ENCODE measurements at places on chromosomes 5 and 9. TPM values are rescaled to one million over a fixed set of nuclear protein-coding genes. Genes with fewer than 3 reads are reported as not detected.

GRCh38 chr9:86036555-86036954 lies 62.8 kb downstream of the GOLM1 start:
- no peaks in the 10 kb centered on the region for H3K4me1 ChIP-seq
- no peaks in the 10 kb centered on the region for H3K36me3 ChIP-seq
- no peaks in the 10 kb centered on the region for H3K27me3 ChIP-seq
- no peak overlapping the region for H3K4me3 ChIP-seq
- DNase-seq = no peak

- H3K36me3 ChIP-seq = peaks cover 22% of the 10 kb centered on the region
- DNase-seq = no peak
- H3K27ac ChIP-seq = peak overlapping the region; percentile 99
- H3K4me1 ChIP-seq = peaks cover 42% of the 10 kb centered on the region
Measured at GRCh38 chr5:141517312-141517711, 28.4 kb downstream of the PCDHGC5 start.

GRCh38 chr9:37221489-37222106 lies 101.2 kb downstream of the ZCCHC7 start:
- H3K4me3 ChIP-seq = no peak overlapping the region
- H3K27me3 ChIP-seq = no peaks in the 10 kb centered on the region
- no peak overlapping the region for H3K27ac ChIP-seq
- no peak for DNase-seq
- H3K4me1 ChIP-seq = no peaks in the 10 kb centered on the region

DNA sequence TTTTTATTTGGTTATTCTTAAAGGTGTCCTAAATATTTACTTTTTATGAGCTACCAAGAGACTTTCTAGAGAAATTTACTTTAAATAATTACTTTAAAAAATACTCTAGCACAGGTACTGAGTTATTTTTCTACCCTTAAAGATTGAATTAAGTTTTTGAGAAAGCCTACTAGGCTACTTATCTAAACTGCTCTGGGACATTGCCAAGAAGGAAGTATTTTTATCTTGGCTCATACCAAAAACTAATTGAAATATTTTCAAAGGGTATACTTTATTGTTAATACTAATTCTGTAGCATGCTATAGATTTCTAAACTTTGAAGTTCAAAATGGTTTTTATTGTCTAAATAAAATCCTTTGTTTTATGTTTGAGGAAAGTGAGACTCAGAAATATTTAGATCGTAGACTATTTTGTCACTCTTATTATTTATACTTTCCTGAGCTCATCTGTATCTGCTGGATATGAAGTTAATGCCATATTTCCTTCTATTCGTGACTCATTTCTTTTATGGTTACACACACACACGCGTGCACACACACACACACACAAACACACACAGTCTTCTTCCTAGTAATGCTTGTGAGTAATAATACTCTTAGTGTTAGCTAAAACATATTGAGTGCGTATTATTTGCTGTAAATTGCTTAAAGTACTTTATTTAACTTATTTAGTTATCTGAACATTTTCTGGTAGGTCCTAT lies 89.5 kb downstream of the MAN2A1 start:
- H3K27ac ChIP-seq = no peak overlapping the region
- DNase-seq = no peak
- H3K36me3 ChIP-seq = peaks cover 24% of the 10 kb centered on the region
- H3K27me3 ChIP-seq = no peaks in the 10 kb centered on the region
- H3K4me1 ChIP-seq = no peaks in the 10 kb centered on the region
- H3K4me3 ChIP-seq = no peak overlapping the region

DNA sequence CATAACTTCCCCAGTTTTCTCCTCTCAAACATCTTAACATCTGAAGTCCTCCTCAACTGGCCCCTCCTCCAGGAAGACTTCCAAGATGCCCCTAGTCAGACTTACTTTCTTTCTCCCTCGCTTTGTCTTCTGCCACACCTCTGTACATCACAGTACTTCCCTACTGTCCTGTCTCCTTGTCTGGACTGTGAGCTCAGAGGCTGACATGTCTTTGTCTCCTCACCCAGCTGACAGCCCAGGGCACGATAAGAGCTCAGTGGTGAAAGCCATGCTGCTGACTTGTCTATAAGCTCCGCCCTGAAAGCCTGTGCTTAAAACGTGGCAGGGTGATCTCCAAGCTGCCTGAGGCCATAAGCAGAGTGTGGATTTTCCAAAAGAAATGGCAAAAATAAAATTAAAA lies 33.0 kb upstream of the SLC25A51 start:
- H3K4me1 ChIP-seq = peaks cover 13% of the 10 kb centered on the region
- H3K36me3 ChIP-seq = no peaks in the 10 kb centered on the region
- no peak overlapping the region for H3K4me3 ChIP-seq
- DNase-seq = no peak
- peak overlapping the region; percentile 56 for H3K27ac ChIP-seq

- no peak overlapping the region for H3K27ac ChIP-seq
- no peaks in the 10 kb centered on the region for H3K4me1 ChIP-seq
- no peak for DNase-seq
- H3K27me3 ChIP-seq = no peaks in the 10 kb centered on the region
Measured at GRCh38 chr5:71955723-71956122, 151.6 kb upstream of the MAP1B start.

DNA sequence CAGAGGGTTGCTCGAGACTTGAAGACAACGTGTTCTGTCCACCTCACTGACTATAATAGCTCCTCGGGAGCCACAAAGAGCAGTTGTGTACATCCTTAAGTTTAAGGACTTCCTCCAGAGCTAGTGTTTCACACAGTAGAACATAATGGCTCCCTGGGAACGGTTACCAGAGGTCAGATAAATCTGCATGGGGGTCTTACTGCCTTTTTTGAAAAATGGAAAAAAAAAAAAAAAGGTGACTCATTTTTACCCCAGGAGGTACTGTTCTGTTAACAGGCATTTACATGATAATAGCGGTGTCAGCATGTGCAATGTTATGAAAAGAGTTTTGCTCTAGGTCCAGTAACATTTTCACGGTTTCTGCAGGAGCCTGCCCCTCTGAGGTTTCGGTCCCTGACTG lies 498.9 kb upstream of the WWC1 start:
- no peaks in the 10 kb centered on the region for H3K36me3 ChIP-seq
- no peaks in the 10 kb centered on the region for H3K4me1 ChIP-seq
- H3K27ac ChIP-seq = no peak overlapping the region
- H3K4me3 ChIP-seq = no peak overlapping the region

DNA sequence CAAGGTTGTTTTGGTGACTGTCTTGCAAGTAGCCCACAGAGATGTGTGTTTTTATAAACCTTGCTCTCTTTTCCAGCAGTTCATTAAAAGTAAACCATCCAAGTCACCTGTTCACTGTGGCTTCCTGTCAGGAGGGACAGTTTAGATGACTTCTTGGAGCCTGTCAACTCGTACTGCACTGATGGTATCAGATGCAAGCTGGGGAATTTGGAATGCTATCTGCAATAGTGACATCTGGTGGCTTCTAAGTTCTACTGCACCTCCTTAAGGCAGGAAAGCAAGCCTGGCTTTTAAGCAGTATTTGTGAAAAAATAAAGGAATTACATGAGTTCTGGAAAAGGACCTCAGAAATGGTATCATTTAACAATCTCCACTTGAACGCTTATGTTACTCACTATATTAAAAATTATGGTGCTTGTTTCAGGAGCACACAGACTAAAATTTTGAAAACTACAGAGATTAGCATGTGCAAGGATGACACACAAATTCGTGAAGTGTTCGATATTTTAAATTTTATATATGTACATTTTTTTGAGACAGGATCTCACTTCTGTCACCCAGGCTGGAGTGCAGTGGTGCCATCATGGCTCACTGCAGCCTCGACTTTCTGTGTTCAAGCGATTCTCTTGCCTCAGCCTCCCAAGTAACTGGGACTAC lies 164.0 kb downstream of the TTC39B start:
- H3K36me3 ChIP-seq = no peaks in the 10 kb centered on the region
- no peak overlapping the region for H3K4me3 ChIP-seq
- no peaks in the 10 kb centered on the region for H3K27me3 ChIP-seq
- H3K4me1 ChIP-seq = no peaks in the 10 kb centered on the region
- DNase-seq = no peak

GRCh38 chr9:14006386-14007187 lies 307.4 kb downstream of the NFIB start:
- H3K27ac ChIP-seq = no peak overlapping the region
- H3K27me3 ChIP-seq = no peaks in the 10 kb centered on the region
- H3K4me1 ChIP-seq = peaks cover 4% of the 10 kb centered on the region
- no peak for DNase-seq

- H3K4me3 ChIP-seq = peak overlapping the region; percentile 7
- H3K27me3 ChIP-seq = no peaks in the 10 kb centered on the region
- H3K27ac ChIP-seq = no peak overlapping the region
- peaks cover 35% of the 10 kb centered on the region for H3K4me1 ChIP-seq
Measured at GRCh38 chr9:81665322-81665871, 23.9 kb downstream of the TLE1 start.

DNA sequence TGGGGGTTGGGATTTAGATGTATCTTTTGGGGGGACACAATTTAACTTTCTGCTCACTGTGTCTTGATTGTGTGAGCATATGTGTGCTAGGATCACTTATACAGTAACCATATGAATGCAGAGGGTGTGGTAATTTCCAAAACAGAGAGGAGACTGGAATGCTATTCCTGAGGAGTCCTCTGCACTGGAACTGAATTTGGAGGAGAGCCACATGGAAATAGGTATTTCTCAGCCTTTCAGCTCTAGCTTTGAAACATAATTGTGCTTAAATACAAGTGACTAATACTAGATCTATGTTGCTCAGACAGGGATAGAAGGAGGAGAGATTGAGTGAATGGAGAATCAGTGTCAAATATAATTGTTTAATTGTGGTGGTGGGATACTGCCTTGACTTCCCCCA lies 45.5 kb downstream of the FOCAD start:
- H3K36me3 ChIP-seq = peaks cover 4% of the 10 kb centered on the region
- H3K4me1 ChIP-seq = no peaks in the 10 kb centered on the region
- H3K4me3 ChIP-seq = no peak overlapping the region
- H3K27ac ChIP-seq = no peak overlapping the region

DNA sequence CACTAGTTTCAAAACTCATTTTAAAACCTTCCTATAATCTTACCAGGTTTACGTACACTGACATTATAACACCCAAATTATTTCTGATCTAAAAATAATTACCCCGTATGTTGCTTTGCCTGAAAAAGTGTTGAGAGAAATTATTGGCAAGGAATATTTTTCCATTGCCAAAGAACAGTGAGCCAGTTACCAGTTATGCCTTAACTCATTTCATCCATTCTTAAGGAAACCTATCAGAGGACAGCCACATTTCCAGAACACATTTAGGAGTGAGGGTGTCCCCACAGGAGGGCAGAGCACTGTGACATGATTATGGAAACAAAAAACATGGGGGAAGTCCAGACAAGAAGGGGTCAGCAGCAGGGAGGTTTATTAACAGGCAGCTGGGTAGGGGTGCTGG lies 52.2 kb downstream of the GABBR2 start:
- H3K36me3 ChIP-seq = no peaks in the 10 kb centered on the region
- peaks cover 3% of the 10 kb centered on the region for H3K4me1 ChIP-seq
- no peak for DNase-seq
- H3K27me3 ChIP-seq = no peaks in the 10 kb centered on the region
- no peak overlapping the region for H3K27ac ChIP-seq
- H3K4me3 ChIP-seq = no peak overlapping the region

PCDHGC3 gene
- 51.4 TPM for total RNA-seq

DNA sequence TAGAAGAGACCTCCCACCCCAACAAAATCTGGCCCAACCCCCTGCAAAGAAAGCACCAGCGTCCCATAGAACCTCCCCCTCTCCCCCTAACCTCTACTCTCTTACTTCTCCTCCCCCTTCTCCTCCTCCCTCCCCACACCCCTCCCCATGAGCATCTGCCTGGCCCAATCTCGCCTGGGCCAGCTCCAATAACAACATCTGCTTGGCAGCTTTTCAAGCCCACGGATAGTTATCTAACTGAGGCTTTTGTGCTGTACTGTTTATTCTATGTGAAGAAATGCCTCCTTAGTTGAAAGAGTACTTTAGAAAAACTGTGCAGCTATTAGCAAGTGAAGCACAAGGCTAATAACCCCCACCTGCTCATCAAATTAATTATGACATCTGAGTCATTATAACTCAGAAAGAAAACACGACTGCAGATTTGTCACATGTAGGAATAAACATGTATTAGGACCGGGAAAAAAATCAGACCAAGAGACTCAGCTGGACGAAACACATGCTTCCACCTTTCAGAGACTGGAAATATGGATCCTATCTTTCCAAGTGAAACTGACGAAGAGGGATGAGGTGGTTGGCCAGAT lies 42.8 kb downstream of the NFIB start:
- no peak overlapping the region for H3K4me3 ChIP-seq
- no peak overlapping the region for H3K27ac ChIP-seq
- H3K4me1 ChIP-seq = peaks cover 44% of the 10 kb centered on the region
- no peaks in the 10 kb centered on the region for H3K27me3 ChIP-seq
- DNase-seq = no peak
- H3K36me3 ChIP-seq = no peaks in the 10 kb centered on the region

- no peaks in the 10 kb centered on the region for H3K36me3 ChIP-seq
- H3K4me1 ChIP-seq = no peaks in the 10 kb centered on the region
- no peak overlapping the region for H3K4me3 ChIP-seq
Measured at GRCh38 chr9:120655005-120655622, 59.2 kb downstream of the MEGF9 start.

- no peak overlapping the region for H3K4me3 ChIP-seq
- no peaks in the 10 kb centered on the region for H3K27me3 ChIP-seq
- H3K36me3 ChIP-seq = no peaks in the 10 kb centered on the region
- no peak overlapping the region for H3K27ac ChIP-seq
- H3K4me1 ChIP-seq = no peaks in the 10 kb centered on the region
- no peak for DNase-seq
Measured at GRCh38 chr5:139884144-139884543, 88.5 kb downstream of the PSD2 start.

DNA sequence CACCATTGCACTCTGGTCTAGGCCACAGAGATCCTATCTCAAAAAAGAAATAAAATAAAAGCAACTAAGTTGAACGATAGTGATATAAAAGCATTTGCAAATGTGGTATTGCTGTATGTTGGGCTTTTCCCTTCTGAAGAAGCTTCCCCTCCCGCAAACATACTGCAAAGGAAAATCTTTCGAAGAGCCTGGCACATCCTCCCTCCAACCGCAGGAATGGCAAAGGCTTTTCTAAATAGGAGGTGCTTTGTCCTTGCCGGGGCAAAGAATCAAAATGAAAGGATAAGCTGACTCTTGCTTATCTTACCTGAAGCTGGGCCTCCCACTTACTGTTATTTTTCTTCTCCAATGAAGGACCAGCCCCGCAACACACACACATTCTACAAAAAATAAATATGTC lies 45.8 kb downstream of the SERINC5 start:
- no peaks in the 10 kb centered on the region for H3K27me3 ChIP-seq
- no peak overlapping the region for H3K4me3 ChIP-seq
- no peaks in the 10 kb centered on the region for H3K36me3 ChIP-seq
- DNase-seq = no peak
- H3K4me1 ChIP-seq = no peaks in the 10 kb centered on the region

GRCh38 chr5:179061025-179061424 lies 852 bp downstream of the ZNF354C start:
- DNase-seq = no peak
- peaks cover 16% of the 10 kb centered on the region for H3K36me3 ChIP-seq
- no peaks in the 10 kb centered on the region for H3K27me3 ChIP-seq
- peak overlapping the region; percentile 92 for H3K4me3 ChIP-seq

SLC25A2 gene
- not detected for total RNA-seq
